Lower leg skin (tissue), 4 donors: ENCODE measurements at places on chromosomes 4 and X. TPM values are rescaled to one million over a fixed set of nuclear protein-coding genes. Genes with fewer than 3 reads are reported as not detected.

DNA sequence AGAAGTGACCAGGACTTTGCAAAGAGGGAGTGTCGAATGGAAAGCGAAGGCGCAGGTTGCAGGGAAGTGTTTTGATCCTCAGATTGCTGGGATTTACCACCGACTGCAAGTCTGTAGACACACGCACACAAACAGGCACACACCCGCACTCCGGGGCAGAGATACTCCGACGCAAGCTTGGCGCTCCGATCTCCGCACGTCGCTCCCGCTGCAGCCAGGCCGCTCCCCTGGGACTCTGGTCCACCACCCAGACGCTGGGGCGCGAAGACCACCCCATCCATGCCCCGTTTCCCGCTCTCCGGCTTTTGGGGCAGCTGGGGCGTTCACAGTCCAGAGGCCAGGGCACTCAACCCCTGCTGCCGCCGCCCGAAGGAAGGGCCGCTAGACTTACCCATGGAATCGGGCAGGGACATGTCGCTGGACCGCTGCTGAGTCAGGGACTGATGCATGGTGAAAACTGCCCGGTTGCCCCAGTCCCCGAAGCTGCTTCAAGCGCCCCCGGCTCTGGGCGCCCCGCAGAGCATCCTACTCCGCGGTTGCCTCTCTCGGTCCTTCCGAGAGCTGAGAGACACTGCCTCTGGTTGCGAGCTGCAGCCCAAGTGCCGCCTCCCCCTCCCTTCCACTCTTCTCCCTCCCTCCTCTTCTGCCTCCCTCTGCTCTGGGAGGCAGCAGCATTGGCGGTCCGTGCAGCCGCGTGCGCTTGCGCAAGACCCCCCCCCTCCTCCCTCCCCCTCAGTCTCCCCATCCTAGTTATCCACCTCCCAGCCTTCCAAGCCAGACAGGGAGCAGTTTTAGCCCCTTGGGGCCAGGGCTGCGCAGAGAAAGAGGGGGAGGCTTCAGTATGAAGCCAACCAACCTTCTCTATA, at the start of gene TMEM255A:
Gene TMEM255A, minus strand, starts transcription at position 601 of the 866 bp plus-strand sequence. Its CDS starts 152 bp downstream, at position 449.
- DNase-seq = peak; percentile 85

DNA sequence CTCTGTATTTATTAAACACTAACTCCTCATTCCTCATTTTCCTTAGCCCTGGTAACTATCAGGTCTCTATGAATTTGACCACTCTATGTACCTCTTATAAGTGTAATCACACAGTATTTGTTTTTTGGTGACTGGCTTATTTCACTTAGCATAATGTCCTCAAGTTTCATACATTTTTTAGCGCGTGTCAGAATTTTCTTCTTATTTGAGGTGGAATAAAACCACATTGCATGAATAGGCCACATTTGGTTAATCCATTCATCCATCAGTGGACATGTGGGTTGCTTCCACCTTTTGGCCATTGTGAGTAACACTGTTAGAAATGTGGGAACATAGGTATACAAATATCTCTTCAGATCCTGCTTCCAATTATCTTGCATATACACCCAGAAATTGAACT, 341.2 kb upstream of the BOD1L1 start:
- DNase-seq = no peak

DNA sequence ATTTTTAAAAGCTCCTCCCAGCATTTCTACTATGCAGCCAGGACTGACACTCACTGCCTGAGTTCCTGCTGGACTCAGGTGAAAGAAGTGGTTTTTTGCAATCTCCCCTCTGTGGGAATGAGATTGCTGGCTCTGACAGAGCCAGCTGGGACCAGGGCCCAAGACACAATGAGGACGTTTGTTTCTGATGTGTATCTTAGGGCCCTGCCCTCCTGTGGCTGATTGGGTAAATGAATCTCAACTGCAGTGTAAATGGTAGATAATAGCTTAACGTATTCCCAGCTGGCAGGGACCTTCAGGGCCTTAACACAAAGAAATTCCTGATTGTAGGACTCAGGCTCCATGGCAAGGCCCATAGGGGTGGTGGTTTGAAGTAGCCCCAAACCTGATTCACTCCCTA, 85.8 kb upstream of the PRPS1 start:
- no peak for DNase-seq

DNA sequence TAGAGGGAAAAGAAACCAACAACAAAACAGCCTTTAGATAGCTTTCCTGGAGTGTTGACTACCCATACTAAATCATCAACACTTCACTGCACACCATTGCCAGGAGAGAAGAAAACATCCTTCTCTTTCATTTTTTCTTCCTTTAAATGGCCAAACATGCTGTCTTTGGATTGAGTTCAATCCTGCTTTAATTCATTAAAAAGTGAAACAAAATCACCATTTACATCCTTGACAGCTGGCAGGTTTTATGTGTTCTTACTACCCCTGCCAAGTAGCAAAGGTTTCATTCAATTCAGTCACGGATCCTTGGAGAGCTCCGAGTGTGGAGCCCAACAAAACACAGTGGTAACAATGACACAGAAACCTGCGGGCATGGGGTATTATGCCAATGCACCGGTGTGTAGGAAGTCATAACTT, 568.3 kb downstream of the ANKRD50 start:
- DNase-seq = no peak

DNA sequence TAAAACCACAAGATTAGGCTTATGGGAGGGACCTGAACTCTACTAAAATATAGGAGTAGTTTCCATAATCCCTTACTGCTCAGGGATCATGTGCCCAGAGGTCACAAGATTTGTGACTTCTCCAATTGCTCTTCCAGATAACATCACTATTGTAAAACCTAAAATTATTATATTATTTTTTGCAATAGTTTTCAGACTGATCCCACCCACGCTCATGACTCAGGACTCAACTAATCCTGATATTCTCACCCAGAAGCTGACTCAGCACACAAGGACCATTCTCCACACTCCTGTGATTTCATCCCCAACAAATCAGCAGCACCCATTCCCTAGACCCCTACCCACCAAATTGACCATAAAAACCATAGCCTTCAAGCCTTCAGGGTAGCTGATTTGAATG, 24.0 kb upstream of the RPL34 start:
- no peak for DNase-seq

DNA sequence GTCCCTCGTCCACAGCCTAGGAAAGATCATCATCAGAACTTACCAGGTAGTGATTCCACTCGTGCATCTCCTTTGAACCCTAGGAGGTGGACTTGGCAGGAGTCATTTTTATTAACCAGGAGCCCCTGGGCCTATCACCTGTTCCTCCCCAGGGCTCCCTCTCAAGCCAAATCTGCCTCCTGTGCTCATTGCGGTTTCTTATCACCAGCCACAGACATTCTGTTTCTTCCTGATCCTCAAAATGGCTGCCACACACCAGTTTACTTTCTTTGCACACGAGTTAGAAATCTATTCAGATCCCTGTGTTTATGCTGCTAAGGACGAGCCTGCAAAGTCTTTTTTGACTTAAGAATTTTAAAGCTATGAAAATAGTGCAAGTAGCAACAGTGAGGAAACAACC, 354.5 kb upstream of the BOD1L1 start:
- DNase-seq = no peak

- DNase-seq = peak; percentile 70
These were observed 16.2 kb upstream of the AFF1 start for GRCh38 chr4:86918539-86919072.

DNA sequence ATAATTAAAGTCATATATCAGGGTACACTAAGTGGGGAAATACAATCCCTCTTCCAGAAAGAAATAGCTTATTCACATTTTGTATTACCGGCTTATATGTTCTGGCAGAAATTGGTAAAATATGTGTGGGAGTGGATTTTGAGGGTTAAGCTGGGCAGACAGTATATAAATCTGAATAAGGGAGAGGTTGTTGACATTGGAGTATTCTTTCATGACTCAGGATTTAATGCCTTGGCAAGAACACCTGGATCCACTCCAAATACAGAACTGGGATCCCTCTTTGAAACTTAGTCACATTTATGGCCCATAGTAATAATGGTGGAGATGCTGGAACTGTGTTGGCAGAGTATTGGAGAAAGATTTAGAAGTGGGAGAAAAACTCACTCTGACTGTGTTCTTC, 54.3 kb upstream of the TET2 start:
- no peak for DNase-seq

DNA sequence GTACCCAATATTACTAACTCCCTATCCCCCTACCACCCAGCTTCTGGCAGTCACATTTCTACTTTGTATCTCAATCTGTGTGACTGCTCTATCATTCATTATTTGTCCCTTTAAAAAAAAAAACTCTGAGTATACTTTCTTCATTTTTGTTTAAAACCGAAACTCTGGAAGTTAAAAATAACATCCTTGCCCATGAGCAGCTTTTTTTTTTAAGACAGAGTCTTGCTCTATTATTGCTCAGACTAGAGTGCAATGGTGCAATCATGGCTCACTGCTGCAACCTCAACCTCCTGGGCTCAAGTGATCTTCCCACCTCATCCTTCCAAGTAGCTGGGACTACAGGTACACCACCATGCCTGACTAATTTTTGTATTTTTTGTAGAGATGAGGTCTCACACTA, 15.8 kb downstream of the UBE2K start:
- DNase-seq = no peak

DNA sequence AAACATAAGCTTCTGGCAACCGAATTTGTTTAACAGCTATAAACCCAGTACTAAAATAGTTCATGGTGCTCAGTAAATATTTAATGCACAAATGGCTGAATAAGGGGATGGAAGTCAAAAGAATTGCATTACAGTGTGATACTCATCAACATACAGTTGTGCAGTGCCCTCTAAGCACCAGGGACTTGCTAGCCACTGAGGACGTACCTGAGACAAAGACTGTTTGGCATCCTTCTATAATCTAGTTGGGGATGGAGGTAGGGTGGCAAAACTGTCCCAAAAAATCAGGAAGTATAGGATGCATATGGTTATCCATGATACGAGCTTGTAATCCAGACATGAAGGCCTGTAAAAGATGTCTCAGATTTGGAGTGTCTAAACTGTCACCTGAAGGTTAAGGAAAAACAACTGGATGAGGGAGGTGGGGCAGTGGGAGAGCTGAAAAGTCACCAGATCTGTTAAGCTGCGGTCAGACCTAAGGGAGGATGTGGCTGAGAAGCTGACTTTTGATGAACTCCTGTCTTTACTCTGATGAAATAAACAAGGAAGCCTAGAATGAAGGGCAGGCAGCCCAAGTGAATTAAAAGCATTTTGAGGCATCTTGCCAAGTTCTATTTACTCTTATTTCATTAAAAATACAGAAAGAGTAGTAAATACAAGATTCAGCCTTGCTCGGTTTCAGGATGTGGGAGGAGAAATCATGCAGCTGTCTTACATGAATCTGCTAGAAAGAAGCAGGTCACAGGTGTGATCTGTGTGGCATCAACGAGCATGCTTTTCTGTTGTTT, 12.0 kb upstream of the CD38 start:
- no peak for DNase-seq

- DNase-seq = no peak
These were observed 29.2 kb upstream of the MXD4 start for GRCh38 chr4:2290974-2291704.

DNA sequence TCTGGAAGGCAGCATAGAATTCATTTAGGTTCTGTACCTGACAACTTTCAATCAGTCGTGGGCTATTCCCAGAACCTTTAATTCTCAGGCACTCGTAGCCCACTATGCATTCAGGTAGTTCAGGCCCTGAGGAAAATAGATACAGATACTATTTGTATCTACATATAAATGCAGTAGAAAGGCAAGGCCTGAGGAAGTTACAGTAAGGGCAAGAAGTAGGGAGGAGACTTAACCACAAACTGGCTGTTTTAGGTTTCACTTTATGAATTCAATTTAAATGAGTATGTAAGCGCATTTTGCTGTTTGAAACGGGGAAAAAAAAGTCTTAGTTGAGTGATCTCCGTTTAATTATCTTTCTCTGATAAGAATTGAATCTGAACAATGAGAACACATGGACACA, 529.4 kb upstream of the ATOH1 start:
- DNase-seq = no peak

DNA sequence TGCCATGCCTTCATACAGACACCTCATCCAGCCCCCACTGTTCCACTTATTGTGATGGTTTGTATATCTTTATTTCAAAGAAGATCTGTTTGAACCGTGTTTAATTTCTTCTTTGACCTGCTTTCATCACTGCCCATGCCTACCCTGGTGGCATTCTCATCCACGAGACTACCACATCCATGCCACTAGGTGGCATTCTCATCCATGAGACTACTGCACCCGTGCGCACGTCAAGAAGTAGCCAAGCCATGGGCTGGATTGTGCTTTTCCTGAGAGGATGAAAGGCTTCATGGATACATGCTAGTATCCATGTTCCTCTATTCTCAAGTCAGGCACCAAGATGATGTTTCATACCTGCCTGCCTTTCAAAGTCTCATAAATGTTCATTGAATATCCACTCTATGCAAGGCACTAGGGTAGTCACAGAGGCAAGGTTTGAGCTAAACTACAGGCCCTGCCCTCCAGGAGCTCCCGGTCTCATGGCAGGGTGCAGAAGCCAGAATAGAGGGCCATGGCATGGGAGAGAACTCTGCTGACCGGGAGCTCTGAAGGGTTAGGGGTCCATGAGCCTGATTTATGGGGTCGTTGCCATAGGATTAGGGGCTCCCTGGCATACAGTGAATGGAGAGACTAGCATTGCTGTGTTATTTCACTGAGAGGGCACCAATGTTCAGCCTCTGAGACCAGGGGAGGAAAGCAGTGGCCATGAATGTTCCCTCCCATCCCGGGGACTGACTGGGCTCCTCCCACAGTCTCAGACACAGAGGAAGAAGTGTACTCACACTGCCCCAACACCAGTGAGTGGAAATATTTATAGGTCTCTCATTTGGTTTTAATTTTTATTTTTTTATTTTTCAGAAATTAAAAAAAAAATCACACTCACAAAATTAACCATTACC, 24.8 kb upstream of the EOLA2 start:
- peak; percentile 25 for DNase-seq

DNA sequence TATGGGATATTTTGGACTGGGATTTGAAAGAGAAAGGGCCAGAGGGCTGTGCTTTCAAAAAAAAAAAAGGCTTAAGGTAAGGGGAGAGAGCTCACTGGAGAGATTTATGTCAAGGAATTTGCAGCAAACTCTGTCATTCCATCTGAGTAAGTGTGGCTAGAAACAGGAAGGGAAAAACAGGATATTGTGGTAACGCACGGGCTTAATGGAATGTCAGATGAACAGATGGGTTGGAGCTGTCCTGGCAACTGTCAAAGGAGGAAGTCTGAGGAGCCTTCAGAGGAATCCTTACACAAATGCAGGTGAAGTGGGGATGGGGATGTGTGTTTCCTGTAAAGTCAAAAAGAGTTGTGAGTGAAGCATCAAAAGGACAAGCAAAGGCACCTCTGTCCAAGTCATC, 15.1 kb upstream of the NKX3-2 start:
- DNase-seq = no peak

DNA sequence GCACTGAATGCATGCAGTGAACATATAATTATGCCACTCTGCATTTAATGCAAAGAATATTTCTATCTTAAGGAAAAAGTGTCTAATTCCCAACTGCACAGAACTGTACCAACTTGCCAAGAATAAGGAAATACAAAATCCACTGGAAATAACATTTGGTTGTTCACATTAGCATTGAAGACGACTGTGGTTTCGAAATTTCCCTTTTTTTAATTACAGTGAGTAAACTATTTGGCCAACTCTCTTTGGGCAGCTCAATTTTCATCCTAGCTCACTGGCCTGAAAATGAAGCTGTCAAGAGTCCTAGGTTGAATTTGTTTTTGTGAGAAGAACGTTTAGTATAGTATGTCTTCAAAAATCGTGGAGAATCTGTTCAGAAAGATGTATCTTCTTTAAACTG, 81.6 kb upstream of the MID1 start:
- DNase-seq = no peak

Gene DCAF12L2
- not detected for total RNA-seq

Gene L1CAM
- 12.9 TPM for total RNA-seq

Gene H2BW1
- not detected for total RNA-seq

Gene ACE2
- total RNA-seq = 0.65 TPM

Gene VMA21
- 32.6 TPM for total RNA-seq
